Stimulated activated CD8-positive, alpha-beta memory T cell treated with anti-CD3 and anti-CD28 coated beads, Interleukin-4, amount 100 ng/mL, for 4 hours (primary cell): ENCODE measurements at places on chromosomes 6 and 20.

DNA sequence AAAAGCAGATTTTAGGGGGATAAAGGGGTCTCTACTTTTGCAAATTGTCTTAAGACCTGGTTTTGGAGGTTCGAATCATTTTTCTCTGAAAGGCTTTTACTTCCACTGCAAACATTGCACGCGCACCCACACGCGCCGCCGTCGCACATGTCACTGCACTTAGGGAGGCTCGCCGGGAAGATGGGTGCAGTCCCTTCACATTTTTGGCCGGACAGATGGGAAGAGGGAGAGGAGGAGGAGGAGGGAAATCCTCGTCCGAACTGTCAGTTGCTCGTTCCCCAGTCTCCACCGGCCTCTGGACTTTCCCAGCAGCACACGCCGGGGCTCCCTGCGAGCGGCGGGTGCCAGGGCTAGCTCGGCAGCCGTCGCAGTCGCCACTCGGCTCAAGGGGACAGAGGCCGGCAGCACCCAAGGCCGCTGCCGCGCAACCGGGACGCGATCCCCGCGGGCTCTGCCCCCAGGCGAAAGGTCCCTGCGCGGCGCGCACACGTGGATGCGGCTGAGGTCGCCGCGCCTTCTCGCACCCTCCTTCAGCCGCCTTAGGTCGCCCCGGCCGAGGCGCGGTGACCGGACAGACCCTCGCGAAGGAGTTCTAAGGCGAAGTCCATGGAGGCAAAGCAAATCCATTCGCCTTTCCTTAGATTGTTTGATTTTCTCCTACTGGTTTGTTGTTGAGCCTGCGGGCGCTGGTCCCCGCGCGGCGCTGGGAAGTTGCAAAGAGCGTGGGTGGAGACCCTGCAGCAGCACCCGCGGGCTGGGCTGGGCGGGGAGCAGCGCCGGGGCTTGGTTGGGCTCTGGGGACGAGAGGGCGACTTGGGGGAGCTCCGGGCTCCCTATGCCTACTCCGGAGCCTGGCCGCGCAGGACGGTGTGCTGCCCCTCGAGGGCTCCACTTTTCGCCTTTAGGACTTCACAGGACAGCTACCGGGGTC, 1.2 kb downstream of the MYB start:
- DNase-seq = peak; percentile 3

GRCh38 chr6:37783856-37784584, 35.5 kb upstream of the ZFAND3 start:
- no peak for DNase-seq

DNA sequence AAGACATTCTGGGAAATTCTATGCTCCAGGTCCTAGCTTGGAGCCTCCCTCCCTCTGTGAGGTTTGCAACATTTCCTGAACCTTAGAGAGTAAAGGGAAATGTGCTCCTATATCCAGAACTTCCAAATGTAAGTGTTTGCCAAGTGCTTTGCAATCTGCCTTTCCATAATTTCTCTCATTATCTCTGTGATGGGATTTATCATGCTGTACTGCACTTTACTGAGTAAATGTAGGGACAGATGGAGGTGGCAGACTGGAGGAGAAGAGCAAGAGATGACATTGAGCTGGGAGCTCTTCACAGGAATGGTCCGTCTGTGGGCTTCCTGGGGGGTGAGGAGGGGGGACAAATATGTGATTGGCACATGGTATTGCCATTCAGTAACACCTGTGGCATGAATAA, 184.3 kb downstream of the SOX4 start:
- DNase-seq = no peak

DNA sequence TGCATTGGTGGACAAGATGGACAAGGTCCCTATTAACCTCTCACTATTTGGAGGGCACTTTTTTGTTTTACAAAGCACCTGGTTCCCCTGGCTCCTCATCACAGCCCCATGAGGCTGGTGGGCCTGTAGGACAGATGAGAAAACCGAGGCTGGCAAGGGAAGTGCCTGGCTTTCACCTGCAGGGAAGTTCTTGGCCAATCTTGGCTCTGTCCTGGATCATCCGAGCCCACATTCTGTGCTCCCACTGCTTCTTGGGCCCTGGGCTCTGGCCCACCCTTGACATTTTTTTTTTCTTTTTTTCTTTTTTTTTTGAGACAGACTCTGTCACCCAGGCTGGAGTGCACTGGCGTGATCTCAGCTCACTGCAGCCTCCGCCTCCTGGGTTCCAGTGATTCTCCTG, 14.7 kb downstream of the SLC13A3 start:
- DNase-seq = no peak

DNA sequence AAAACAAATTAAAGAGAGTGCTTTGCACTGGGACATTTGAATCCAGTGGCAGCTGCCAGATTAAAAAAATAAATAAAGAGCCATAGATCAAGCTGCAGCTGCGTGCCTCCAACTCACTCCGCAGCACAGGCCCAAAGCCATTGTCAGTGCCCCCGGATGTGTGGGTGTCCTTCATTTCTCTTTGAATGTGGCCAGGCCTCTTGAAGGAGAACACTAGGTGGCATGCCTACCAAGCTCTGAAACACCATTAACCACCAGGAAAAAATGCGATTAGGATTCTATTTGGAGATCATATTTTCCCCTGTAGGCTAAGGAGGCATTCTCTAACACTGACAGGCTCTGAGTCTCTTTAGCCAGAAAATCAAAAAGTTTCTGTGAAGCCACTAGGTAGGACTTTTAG, 549.8 kb downstream of the PRKN start:
- DNase-seq = no peak

DNA sequence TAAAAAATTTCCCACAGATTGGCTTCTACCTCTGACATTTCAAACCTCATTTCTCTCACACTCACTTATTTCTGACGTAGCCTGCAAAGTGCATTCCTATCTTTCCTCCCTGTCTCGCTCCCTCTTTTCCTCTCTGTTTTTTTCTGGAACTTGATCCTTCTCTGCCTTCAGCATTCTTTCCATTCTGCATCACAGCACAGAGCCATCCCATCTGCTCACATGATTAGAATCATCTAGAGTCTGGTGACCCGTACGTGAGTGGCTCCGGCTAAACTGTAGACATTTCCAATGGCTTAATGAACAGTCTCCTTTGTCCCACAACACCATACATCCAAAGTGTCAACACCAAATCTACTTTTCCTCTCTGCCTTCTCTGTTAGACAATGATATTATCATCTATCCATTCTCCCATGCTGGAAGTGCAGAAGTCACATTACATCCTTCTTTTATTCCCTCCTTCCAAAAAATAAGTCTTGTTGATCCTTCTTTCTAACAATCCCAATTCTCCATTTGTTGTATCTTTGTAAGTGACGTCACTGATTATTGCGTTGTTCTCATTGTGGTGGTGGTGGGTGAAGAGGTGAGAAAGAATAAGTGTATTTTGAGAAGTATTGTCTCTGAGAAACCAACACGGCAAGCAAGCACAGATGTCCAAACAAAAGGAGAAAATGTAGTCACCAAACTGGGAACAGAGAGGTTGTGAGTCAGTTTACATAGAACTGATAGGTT, 41.6 kb downstream of the OPRM1 start:
- DNase-seq = no peak

DNA sequence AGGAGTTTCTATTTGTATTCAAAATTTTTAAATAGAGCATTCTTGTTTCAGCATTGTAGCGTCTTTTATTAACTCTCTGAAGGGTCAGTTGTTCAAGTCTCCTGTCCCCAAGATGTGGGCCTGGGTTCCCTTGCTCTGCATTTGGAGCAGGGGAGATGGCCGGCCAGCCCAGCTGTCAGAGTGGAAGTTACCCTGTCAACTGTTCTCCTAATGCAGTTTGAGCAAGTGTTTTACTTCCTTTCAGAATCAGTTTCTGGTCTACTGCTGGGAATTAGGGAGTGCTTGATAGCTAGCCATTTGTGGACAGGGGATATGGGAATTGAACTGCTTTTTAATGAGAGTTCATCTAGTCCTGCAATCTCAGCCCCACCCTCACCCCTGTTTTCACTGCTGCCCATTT, 116.6 kb downstream of the QKI start:
- no peak for DNase-seq

GRCh38 chr6:144006736-144007477, 1.2 kb downstream of the PLAGL1 start:
- no peak for DNase-seq

GRCh38 chr20:1034415-1034789, 32.3 kb upstream of the RSPO4 start:
- DNase-seq = no peak

DNA sequence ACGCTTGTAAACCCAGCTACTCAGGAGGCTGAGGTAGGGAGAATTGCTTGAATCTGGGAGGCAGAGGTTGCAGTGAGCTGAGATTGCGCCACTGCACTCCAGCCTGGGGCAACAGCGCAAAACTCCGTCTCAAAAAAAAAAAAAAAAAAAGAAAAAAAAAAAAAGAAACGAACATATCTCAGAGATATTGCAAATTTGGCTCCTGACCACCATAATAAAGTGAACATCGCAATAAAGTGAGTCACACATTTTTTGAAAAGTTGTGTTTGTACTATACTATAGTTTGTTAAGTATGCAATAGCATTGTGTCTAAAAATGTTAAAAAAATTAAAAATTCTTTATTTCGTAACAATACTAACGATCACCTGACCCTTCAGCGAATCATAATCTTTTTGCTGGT, 13.3 kb downstream of the RSPH9 start:
- no peak for DNase-seq

- DNase-seq = no peak
Measured at GRCh38 chr6:129513471-129513870, 196.5 kb downstream of the ARHGAP18 start.

GRCh38 chr20:59676126-59676850, 71.9 kb downstream of the PHACTR3 start:
- DNase-seq = no peak

DNA sequence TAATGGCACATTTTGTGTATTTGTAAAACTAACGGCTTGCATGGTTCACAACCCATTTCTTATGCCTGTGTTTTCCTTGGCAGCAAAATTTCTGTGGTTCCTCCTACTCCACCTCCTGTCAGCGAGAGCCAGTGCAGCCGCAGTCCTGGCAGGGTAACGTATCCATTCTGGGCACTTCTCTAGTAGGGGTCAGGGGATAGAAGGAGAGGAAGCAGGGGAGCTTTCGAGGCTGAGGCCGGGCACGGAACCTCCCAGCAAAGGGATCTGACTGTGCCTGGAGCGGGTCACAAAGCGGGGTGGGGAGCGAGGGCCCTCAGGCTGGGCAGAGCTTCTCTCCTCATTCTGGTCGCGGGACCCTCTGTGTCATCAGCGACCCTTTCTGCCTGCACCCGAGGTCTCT, 58.4 kb downstream of the SYTL3 start:
- no peak for DNase-seq

GRCh38 chr6:109397020-109397419, 14.8 kb upstream of the CD164 start:
- no peak for DNase-seq

- DNase-seq = no peak
Measured at GRCh38 chr20:59731376-59731775, 127.0 kb downstream of the PHACTR3 start.

DNA sequence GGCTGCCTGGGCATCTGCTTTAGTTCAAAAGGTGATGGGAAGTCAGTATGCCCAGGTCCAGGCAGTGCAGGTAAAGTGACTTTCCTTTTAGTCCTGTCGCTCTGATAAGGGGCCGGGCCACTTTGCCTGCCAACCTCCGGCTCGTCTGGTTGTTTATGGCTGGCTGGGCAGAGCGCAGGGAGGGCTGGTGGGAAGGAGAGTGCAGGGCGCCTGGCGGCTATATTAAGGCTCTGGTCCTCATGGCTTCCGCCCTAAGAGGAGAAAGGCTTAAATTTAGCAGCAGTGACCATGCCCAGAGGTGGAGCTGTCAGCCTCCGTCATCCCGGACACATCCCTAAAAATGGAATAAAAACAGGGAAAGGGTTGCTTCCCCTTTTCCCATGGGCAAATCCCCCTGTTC, 14.6 kb downstream of the GATA5 start:
- no peak for DNase-seq

- DNase-seq = no peak
Measured at GRCh38 chr20:2894221-2894620, 20.9 kb downstream of the PTPRA start.

DNA sequence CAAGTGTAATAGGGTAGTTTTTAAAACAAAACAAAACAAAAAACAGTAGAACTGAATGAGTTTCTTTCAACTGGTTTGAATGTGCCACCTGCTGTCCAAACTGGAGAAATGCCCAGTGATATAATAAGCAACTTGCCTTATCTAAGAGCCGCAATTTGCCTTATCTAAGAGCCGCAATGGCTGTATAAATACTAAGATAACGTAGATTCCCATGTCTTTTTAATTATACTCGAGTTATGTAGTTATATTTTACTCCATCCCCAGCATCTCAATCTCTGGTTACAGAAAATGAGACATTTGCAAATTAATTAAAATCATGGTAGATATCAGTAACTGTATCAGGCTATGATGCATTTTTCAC, 67.2 kb downstream of the RPP40 start:
- no peak for DNase-seq

- no peak for DNase-seq
Measured at GRCh38 chr20:20580139-20580538, 132.3 kb downstream of the RALGAPA2 start.

DNA sequence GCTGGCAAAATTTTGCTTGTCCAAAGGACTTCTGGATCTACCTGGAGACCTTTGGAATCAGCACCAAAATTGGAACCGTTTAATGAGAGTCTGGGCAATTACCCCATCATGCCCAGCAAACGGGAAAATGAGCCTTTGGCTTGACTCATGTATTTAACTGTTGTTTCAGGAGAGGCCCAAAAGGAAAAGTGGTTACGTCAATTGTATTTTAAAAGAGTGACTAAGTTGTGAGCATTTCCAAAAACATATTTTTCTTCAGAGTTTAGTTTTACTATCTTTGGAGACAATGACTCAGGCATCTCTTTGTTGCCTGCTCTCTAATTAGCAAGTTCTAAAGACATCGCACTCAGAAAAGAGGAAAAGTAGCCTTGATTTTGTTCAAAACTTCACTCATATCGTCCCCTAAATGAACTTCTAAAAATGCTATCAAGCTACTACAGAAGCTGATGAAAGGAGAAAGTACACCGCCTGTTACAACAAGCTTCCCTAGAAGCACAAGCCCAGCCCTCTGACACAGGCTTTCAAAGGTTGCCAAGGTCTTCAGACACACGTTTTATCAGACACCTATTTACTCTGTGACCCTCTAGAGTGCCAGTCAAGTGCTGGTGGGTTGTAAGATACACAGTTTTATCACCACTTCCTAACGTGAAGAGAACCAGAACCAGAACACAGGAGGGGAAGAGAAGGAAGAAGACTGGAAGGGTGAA, 146.2 kb downstream of the TBX18 start:
- DNase-seq = no peak

DNA sequence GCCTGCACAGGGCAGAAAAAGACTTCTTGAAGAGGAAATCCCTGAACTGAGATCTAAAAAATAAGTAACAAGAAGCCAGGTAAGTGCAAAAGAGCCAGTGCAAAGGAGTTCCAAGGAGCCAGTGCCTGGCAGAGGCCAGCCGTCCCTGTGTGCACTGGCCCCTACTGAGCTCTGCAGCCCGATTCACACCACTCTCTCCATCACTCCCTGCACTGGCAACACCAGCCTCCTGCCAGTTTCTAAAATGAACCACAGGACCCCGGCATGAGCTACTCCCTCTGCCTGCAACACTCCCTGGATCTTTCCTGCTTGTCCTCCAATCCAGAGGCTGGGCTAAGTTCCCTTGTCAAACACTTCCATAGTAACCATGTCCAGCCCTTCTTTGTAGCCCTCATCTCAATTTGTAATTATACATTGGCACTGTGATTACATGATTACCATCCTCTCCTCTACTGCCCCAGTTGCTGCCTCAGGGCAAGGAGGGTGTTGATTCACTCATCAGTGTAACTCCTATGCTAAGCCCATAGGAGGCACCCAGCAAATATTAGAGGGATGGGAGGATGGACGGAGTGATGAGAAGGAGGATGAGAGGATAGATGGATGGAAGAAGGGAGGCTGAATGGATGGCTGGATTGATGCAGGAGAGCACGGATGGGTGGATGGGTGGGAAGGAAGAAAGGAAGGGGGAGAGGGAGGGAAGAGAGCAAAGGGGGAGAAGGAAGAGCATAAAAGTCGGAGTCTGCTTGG, 49.3 kb downstream of the SIRPA start:
- no peak for DNase-seq
